ENCODE measurements at places on chromosomes 11 and 22.

DNA sequence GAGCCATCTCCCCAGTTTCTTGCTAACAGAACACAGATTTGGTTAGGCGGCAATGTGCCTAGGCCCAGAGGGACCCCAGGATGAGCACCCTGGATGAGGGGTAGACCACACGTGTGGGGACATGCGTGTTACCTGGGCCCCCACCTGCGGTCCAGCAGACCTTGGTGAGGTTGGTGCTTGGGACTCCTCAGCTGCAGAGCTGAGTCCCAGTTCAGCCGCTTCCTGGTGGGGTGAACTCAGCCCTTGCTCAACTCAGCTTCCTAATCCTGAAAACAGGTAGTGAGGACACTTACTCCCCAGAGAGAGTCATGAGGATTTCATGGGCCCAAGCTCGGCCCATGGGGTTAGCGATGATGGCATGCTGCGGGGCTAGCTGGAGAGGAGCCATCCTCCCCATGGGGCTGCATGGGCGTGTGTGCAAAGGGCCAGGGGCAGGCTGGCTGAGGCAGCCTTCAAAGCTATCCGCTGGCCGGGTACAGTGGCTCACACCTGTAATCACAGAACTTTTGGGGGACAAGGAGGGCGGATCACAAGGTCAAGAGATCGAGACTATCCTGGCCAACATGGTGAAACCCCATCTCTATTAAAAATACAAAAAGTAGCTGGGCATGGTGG, 46.9 kb upstream of the SHISAL1 start:
- no peaks in the 10 kb centered on the region for H3K36me3 ChIP-seq
- H3K4me3 ChIP-seq: no peak overlapping the region
- H3K4me1 ChIP-seq: no peaks in the 10 kb centered on the region
- H3K27ac ChIP-seq: no peak overlapping the region
- no peak for DNase-seq

GRCh38 chr22:32218470-32218869, 13.6 kb upstream of the RFPL2 start:
- no peaks in the 10 kb centered on the region for H3K27me3 ChIP-seq
- no peaks in the 10 kb centered on the region for H3K4me1 ChIP-seq
- no peak for DNase-seq
- no peak overlapping the region for H3K27ac ChIP-seq
- H3K36me3 ChIP-seq: no peaks in the 10 kb centered on the region

GRCh38 chr11:48020092-48020755, 39.9 kb downstream of the PTPRJ start:
- H3K36me3 ChIP-seq: no peaks in the 10 kb centered on the region
- no peaks in the 10 kb centered on the region for H3K27me3 ChIP-seq
- no peak overlapping the region for H3K4me3 ChIP-seq
- DNase-seq: no peak
- peaks cover 7% of the 10 kb centered on the region for H3K4me1 ChIP-seq

GRCh38 chr11:14908214-14908880, 16.3 kb upstream of the CYP2R1 start:
- no peak overlapping the region for H3K27ac ChIP-seq
- H3K27me3 ChIP-seq: no peaks in the 10 kb centered on the region
- DNase-seq: no peak
- H3K4me1 ChIP-seq: no peaks in the 10 kb centered on the region
- H3K36me3 ChIP-seq: no peaks in the 10 kb centered on the region

DNA sequence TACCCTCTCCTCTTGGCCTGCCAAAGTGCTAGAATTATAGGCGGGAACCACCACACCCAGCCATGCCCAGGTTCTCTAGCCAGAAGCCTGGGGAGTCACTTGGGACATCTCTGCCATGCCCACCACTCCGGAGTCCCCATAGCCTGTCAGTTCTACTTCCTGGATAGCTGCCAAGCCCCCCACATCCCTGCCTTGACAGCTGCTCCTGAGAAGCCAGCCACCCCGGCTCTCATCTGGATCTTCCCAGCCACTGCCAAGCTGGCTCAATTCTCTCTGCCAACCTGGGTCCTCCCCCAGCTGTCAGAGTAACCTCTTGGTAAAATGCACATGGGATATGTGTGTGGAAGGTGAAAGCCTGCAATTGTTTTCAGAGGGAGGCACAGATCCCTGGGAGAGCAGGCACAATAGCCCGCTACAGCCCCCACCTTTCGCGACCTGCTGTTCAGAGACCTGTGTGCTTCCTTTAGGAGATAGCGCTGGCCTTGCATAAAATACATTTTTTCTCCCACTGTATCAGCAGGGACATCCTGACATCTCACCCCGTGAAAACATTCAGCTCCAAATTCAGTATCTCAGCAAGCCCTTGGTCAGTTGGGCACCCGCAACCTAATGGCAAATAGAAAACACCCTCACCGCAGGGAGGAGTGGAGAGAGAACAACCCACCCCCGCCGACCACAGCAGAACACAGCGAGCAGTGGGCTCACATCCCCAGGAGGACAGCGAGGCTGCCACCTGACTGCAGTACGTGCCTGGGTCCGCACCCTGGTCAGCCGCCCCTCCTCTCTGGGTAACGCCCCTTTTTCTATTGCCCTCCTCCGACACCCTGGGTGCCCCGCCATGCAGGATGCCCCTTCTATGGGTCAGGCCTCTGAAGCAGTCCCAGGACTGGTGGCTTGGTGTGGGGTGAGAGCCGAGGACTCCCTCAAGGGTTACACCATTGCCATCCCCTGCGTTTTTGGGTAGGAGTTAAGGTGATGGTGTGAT, 1342.2 kb downstream of the BRD1 start:
- no peak overlapping the region for H3K27ac ChIP-seq
- H3K36me3 ChIP-seq: no peaks in the 10 kb centered on the region
- no peak overlapping the region for H3K4me3 ChIP-seq
- H3K27me3 ChIP-seq: peaks cover 6% of the 10 kb centered on the region

DNA sequence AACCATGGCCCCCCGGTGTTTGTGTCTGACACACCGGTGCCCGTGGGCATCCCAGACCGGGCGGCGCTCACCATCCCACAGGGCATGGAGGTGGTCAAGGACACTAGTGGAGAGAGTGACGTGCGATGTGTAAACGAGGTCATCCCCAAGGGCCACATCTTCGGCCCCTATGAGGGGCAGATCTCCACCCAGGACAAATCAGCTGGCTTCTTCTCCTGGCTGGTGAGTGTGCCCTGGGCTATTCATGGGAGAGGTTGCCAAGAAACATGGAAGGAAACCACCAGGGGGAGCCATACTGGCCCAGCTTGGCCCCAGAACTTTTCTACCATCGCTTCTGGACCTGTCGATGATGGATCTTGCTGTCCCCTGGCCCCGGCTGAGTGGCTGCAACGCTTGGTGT, 36.5 kb downstream of the PRDM11 start:
- H3K27ac ChIP-seq: no peak overlapping the region
- no peaks in the 10 kb centered on the region for H3K27me3 ChIP-seq
- no peak overlapping the region for H3K4me3 ChIP-seq
- DNase-seq: no peak

DNA sequence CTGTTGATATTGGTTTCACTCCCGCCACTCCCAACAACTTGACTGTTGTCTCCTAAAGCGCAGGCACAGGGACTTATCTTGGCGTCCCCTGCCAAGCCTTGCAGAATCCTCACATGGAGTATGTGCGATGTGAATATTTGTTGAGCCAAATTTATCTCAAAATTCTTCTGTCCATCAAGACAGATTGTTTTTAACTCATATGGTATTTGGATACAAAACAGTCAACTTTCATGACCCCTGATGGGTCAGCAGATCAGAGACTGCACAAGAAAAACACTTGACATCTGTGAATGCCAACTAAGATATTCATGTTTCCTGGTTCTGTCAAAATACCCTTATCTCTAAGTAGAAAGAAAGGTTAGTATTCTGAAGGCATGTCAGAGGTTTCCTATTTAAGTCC, 221.7 kb upstream of the BLID start:
- H3K36me3 ChIP-seq: no peaks in the 10 kb centered on the region
- no peaks in the 10 kb centered on the region for H3K4me1 ChIP-seq
- no peaks in the 10 kb centered on the region for H3K27me3 ChIP-seq
- no peak for DNase-seq
- H3K4me3 ChIP-seq: no peak overlapping the region

- H3K27me3 ChIP-seq: no peaks in the 10 kb centered on the region
- H3K4me3 ChIP-seq: no peak overlapping the region
- H3K27ac ChIP-seq: no peak overlapping the region
- peaks cover 20% of the 10 kb centered on the region for H3K36me3 ChIP-seq
These were observed 11.4 kb downstream of the MPEG1 start for GRCh38 chr11:59201353-59201752.

DNA sequence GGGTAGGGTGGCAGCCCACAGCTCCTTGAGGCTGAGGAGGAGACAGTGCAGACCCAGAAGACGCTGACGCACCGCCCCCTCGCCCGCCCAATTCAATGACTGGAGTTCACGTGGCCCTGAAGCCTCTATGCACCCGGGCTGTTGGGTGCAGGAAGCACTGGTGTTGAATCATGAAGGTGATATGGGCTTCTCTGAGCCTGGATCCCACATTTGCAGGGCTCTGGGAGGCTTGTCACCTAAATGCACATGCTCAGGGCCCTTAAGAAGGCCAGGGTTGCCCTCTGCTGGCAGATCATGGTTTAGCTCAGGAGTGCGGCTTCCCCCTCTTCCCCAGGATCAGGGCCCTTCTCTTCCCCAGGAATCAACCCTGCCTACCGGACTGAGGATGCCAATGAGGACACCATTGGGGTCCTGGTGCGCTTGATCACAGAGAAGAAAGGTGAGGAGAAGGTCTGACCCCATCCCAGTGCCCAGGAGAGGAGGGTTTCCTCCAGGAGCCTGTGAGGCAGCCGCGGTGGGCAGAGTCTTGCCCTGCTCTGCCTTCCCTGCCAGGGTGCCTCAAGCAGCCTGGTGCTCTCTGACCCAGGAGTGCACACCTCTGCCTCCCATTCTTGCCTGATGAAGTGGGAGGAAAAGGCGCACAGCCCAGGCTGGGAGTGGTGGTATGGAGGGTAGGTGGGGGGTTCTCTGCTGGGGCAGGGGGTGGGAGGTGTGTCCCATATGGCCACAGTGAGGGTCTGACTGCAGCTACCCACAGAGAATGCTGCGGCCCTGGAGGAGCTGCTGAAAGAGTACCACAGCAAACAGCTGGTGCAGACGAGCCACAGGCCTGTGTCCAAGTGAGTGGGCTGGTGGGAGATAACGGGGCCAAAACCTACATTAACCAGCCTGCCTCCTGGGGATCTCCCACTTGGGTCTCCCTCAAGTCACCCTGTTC, 17.5 kb downstream of the RELT start:
- no peaks in the 10 kb centered on the region for H3K36me3 ChIP-seq
- H3K27me3 ChIP-seq: no peaks in the 10 kb centered on the region

- H3K4me1 ChIP-seq: peaks cover 8% of the 10 kb centered on the region
- no peaks in the 10 kb centered on the region for H3K27me3 ChIP-seq
These were observed 18.1 kb upstream of the TSPAN18 start for GRCh38 chr11:44708523-44709280.

GRCh38 chr11:118274186-118274585, 10.1 kb upstream of the MPZL2 start:
- H3K36me3 ChIP-seq: no peaks in the 10 kb centered on the region
- no peak overlapping the region for H3K4me3 ChIP-seq
- DNase-seq: no peak
- H3K4me1 ChIP-seq: no peaks in the 10 kb centered on the region
- H3K27ac ChIP-seq: no peak overlapping the region

DNA sequence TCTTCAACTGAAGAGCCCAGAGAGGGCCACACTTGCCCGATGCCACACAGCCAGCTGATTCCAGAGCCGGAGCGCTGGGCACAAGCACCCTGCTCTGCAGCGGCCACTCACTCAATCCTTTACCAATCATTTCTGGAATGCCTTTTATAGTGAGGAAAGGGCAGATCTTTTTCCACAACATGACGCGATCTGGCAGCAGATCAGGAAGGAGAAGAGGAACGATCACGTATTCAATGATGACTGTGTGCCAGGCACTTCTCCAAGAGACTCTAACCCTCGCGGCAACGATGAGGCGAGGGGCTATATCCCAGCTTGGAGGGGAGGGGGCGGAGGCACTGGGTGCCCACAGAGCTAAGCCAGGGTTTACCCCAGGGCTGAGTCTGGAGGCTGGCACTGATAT, 56.3 kb upstream of the TCF20 start:
- no peak overlapping the region for H3K27ac ChIP-seq

DNA sequence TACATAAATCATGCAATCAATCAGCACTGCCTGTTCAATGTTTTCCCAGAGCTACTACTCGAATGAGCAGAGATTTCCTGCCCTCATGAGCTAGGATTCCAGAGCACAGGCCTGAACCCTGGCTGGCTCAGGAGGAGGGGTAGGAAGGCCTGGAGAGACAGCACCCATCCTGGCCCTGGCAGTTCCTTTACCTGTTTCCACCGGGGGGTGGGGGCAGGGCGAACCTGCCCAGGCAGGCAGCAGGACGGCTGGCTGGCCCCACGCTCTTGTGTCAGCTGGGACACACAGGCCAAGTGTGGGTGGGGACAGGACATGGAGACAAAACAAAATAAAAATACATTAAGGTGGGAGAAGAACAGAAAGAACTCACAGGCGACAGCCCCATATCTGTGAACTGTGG, 109.8 kb upstream of the BID start:
- peaks cover 9% of the 10 kb centered on the region for H3K27me3 ChIP-seq
- peaks cover 5% of the 10 kb centered on the region for H3K36me3 ChIP-seq
- H3K4me3 ChIP-seq: no peak overlapping the region
- no peak overlapping the region for H3K27ac ChIP-seq
- no peak for DNase-seq

DNA sequence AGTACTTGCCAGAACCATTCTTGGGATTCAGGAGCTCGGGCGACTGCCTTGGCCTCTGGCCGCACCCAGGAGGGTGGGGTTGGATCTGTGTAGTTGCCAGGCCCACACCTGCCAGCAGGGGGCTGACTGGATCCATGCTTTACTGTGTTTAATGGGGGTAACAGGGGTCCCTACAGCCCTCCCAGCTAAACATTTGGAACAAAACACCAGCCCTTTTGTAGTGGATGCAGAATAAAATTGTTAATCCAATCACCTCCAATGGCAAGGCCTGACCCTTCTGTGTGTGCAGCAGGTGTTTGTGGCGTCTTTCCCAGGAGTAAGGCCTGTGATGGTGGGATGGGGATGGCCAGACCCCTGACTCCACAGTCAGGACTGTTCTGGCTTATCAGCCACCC, 22.5 kb downstream of the SUN2 start:
- H3K4me1 ChIP-seq: no peaks in the 10 kb centered on the region
- H3K27me3 ChIP-seq: no peaks in the 10 kb centered on the region
- peak; percentile 80 for DNase-seq
- no peak overlapping the region for H3K27ac ChIP-seq
- H3K4me3 ChIP-seq: no peak overlapping the region

GRCh38 chr11:88579466-88579865, 241.9 kb upstream of the CTSC start:
- H3K4me1 ChIP-seq: 0 out of 2 replicates have a peak, but pooled peaks cover 2% of the 10 kb centered on the region
- no peaks in the 10 kb centered on the region for H3K27me3 ChIP-seq
- H3K4me3 ChIP-seq: no peak overlapping the region
- no peak overlapping the region for H3K27ac ChIP-seq

- no peaks in the 10 kb centered on the region for H3K4me1 ChIP-seq
- no peak overlapping the region for H3K4me3 ChIP-seq
These were observed 45.4 kb upstream of the CCDC188 start for GRCh38 chr22:20196094-20196842.
